NCI-H446 (cell line): ENCODE measurements at places on chromosomes 4 and X.

GRCh38 chr4:38656111-38656510 is 7.9 kb upstream of the KLF3 start:
- DNase-seq: no peak

DNA sequence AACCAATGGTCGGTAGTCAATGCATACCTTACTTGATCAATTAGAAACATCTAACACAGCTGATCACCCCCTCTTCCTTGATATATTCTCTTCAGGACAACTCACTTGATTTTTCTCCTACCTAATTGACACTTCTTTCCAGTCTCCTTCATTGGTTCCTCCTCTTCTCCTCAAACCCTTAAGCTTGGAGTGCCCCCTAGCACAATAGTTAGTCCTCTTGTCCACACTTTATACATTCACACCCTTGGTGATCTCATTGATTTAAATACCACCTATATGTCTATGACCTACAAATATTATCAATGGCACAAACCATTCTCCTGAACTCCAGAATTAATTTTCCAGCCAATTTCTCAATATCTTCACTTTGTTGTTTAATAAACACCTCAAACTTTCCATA is 724.0 kb downstream of the ADGRL3 start:
- no peak for DNase-seq

- no peak for DNase-seq
Measured at GRCh38 chr4:88623097-88623496, 30.8 kb downstream of the HERC3 start.

GRCh38 chr4:184487503-184487902 is 13.2 kb upstream of the IRF2 start:
- no peak for DNase-seq

DNA sequence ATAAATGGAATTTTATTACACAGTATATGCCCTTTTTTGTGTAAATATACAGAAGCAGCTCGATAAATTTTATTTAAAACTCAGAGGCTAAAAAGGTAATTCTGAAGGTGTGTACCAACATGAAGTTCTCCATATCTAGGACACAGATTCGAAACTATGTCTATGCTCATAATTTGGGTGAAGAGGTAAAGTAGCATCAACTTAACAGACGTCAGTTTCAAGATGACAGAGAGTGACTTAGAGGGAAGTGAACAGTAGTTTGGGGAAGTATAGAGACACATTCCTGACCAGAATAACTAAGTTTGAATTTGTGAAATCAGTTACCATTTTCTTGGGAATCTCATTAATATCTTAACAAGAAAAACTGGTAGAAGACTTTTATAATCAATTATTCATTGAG is 2493.3 kb downstream of the ARAP2 start:
- DNase-seq: no peak

- no peak for DNase-seq
Measured at GRCh38 chrX:137227151-137227550, 193.4 kb upstream of the GPR101 start.

DNA sequence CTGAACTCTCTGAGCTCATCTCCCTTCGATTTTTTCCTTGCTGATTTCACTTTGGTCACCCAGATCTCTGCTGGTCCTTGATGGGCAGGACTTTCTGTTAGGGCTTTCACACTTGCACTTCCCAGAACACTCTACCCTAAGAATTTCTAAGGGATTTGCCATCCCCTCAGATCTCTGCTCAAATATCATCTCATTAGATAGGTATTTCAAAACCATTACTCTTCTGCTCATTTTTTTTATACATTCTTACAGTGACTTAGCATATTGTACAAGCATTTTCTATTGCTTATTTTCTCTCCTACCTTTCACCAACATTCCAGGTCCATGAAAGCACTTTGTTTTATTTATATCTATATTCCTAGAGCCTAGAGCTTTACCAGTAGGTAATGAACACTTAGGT is 913.3 kb downstream of the PDHA2 start:
- DNase-seq: no peak

- no peak for DNase-seq
Measured at GRCh38 chr4:152009983-152010709, 249.3 kb upstream of the GATB start.

DNA sequence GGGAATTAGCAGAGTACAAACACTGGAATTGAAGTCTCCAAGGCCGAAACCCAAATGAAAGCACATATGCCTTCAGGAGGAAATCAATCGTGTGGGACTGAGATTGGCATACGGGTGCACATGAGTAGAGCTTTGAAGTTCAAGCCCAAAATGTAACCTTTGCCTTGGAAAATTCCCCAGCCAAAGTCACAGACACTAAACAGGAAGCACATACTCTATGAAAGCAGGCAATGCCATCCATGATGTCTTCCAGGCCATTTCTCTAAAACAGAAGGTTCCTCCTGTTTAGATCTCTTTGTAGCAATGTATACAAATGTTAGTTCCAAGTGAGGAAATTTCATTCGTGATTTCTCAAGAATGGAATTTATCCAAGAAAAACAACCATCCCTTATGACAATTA is 162.5 kb downstream of the COL4A6 start:
- no peak for DNase-seq

DNA sequence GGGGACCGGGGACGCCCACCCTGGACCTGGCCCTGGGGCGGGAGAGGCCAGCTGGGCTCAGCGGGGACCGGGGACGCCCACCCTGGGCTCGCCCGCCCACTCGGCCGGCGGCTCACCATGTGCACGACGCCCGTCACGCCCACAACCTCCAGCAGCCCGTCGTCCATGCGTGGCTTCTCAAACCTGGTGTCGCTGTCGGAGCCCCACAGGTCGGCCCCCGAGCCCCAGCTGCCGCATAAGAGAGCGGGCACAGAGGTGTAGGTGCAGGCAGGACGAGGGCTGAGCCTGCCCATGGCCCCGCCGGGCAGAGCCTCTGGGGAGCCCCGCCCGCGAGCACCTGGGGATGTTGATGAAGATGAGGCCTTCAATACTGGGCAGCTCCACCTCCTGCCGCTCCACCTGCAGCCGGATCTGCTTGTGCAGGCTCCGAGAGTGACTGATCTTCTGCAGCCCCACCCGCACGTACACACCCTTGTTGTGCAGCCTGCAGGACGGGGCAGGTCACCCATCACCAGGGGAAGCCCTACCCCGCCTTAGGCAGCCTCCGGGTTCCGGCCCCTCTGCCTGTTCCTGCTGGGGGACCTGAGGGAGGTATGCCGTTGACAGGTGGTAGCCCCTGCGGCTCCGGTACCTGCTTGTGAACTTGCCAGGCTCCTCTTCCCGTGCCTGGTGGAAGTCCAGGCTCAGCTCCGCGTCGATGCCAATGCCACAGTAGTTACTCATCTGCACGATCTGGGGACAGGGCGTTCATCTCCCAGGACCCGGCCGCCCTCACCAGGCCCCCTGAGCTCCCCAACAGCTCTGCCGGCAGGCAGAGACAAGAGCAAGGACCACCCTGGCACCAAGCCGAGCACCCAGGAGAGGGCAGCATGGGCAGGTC is 11.8 kb downstream of the DGKQ start:
- DNase-seq: no peak

GRCh38 chr4:71221510-71222466 is 117.0 kb upstream of the SLC4A4 start:
- no peak for DNase-seq

DNA sequence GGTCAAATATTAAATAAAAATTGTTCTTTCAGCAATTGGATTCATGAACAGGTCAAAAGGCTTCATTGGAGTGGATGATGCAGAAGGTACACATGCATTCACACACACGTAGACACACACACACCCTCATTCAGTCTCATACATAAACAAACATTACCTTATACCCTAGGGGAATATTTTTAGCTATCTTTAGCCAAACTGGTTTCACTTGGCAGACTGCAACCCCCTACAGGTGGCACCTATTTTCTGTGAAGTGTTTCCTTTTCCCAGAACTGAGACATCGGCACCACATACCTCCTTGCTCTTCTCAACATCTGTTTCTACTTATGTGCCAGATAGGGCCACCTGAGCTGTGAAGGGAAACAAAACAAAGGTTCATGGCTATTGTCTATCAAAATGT is 18.5 kb upstream of the KDR start:
- no peak for DNase-seq

GRCh38 chrX:151759041-151759708 is 24.6 kb downstream of the CNGA2 start:
- no peak for DNase-seq

- no peak for DNase-seq
Measured at GRCh38 chr4:26619784-26620183, 35.9 kb downstream of the TBC1D19 start.

GRCh38 chrX:1341545-1342184 is 5.1 kb downstream of the IL3RA start:
- DNase-seq: no peak

GRCh38 chrX:100928660-100929613 is at the start of gene XKRX:
TSS of gene XKRX (minus strand) at chrX:100928917. CDS start at chrX:100928304, 613 bp downstream.
- DNase-seq: no peak

GRCh38 chrX:22110729-22111494 is 78.8 kb downstream of the PHEX start:
- DNase-seq: no peak

GRCh38 chr4:159206427-159206871 is 103.6 kb downstream of the RAPGEF2 start:
- DNase-seq: no peak

DNA sequence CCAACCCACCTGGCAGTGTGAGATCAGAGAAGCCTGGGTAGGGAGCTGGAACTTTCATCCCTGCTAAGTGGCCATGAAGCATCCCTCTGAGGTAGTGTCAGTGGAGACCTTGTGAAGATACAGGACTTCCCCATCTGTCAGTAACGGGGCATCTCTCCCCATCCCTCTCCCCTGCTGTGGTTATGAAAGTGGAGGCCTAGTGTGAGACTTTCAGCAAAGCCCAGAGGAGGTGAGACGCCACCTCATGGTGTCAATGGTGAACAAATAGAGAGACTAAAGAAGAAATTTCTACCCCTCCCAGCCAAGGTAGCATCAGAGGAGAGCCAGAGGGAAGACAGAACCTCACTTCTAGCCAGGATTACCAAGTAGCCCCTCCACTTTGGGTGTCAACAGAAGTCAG is 150.2 kb downstream of the VEGFC start:
- no peak for DNase-seq

- DNase-seq: no peak
Measured at GRCh38 chrX:13885591-13885990, 68.7 kb upstream of the GPM6B start.

- peak; percentile 9 for DNase-seq
Measured at GRCh38 chrX:103488332-103488731, 31.0 kb downstream of the RAB40A start.

- DNase-seq: no peak
Measured at GRCh38 chrX:38678821-38679220, 117.5 kb downstream of the TSPAN7 start.

DNA sequence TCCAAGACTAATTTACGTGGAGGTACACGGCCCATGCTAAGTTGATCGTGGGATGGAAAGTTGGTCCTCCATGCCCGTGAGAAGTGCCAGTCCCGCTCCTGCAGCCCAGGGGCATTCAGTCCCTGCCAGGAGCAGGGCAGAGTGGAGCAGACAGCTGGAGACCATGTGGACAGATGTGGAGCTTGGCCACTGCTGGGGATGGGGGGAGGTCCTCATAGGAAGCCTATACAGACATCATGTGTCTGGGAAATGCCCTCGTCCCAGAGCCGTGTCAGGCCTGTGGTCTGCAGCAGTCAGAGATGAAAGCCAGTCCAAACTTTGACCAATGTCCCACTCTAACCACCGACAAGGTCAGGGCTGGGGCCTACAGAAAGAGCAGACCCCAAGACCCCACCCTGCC is 118.4 kb downstream of the CPZ start:
- no peak for DNase-seq

DNA sequence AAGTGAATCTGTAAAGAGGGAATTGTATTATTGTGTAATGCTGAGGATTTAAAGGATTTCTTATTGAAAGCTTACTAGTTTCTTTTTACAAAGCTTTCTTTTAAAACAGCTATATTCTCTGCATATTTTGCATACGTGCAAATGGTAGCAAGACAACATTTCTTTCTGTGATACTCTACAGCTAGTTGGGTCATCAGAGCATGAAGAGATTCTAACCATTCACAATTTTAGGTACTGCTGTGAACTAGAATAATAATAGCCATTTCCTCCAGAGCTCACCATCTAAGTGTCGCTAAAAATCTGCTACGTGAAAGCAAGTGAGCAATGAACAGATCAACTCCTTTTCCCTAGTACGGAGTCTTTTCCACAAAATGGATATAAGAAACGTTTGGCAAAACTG is 37.3 kb downstream of the ARHGAP6 start:
- no peak for DNase-seq

DNA sequence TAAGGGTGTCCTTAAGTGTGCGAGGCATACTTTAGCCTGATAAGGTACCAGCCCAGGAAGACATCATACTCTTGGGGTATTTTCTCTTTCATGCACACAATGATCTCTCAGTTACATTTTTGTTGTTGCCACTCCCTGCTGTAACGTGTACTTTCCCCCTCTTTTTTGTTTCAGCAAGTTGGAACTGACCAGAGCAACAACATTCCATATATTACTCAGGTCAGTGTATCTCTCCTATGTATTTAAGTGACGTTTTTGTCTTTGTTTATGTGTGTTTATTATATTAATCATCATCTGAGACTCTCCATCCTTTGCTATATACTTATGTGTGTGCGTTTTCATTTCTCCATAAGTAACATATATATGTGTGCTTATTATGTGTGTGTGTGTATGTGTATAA is 71.3 kb upstream of the VBP1 start:
- no peak for DNase-seq

DNA sequence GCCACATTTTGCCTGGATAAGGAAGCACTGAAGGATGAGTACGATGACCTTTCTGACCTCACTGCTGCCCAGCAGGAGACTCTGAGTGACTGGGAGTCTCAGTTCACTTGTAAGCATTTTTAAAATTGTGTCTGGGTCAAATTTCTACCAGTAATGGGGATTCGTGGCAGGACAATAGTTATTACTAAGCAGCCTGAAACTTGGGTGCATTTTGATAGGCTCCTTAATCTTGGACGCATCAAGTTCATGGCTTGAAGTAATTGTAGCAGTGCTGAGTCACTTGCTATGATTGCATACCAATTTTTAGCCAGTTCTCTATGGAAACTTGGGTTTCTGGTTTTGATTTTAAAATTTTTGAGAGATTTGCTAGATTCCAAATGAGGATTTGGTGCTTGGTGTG is 4.3 kb downstream of the PGRMC1 start:
- no peak for DNase-seq

DNA sequence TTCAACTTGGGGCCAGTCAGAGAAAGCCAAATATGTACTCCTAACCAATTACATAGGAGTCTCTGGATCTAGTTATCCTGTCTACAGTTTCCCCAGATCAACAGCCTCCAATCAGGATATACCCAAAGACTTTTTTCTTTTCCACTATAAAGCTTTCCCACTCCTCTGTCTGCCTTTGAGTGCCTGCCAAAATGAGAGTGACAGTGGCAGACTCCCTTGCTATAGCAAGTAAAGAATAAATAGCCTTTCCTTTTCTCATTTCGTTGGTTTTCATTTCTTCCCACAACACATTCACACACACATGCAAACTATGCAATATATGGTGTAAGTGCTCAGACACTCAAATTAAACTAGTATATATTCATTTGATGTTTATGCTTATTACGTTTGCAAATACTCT is 302.4 kb upstream of the TACR3 start:
- no peak for DNase-seq

GRCh38 chrX:19863212-19863856 is 24.1 kb downstream of the SH3KBP1 start:
- DNase-seq: no peak

GRCh38 chr4:177404986-177405385 is 37.3 kb downstream of the AGA start:
- DNase-seq: no peak

GRCh38 chr4:2068566-2068965 is 9.4 kb downstream of the NAT8L start:
- no peak for DNase-seq
